ENCODE measurements at places on chromosomes 3 and 15. TPM values are rescaled to one million over a fixed set of nuclear protein-coding genes. Genes with fewer than 3 reads are reported as not detected.

GRCh38 chr3:42031808-42032480 lies 59.2 kb upstream of the TRAK1 start:
- peak; percentile 50 for DNase-seq

- no peak for DNase-seq
These were observed 19.1 kb downstream of the GPR160 start for GRCh38 chr3:170056710-170057454.

IL17RE gene
- total RNA-seq, result 0.18 TPM

GRCh38 chr3:44584646-44585501 lies at the start of gene ZNF660:
TSS of gene ZNF660 (plus strand) at chr3:44584964. CDS start at chr3:44594194, 9,230 bp downstream.
- peak; percentile 94 for DNase-seq

DNA sequence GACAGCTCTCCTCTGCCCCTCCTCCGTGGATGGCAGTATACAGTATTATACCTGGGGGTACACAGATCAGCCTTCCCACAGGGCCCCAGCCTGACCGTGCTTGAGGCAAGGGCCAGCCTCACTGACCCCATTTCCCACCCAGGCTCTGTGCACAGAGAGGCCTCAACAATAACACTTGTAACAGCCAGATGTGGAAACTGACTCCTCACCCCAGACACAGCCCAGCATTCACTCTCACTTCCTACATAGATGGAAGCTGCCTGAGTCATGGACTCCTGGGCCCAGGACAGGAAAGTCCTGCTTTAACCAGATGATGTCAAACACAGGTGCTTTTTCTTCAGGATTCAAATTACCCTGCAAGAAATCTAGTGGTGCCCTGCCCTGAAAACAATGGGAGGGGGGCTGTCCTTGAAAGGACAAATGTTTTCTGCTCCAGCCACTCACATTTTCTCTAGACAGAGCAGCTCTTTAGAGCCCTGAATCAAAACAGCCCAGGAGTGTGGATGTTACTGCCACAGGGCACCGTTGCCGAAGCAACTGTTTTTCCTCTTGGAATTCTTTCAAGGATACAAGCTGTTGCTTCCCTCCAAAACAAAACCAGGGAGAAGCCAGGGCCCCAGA lies 16.4 kb downstream of the CCDC12 start:
- peak; percentile 55 for DNase-seq

DNA sequence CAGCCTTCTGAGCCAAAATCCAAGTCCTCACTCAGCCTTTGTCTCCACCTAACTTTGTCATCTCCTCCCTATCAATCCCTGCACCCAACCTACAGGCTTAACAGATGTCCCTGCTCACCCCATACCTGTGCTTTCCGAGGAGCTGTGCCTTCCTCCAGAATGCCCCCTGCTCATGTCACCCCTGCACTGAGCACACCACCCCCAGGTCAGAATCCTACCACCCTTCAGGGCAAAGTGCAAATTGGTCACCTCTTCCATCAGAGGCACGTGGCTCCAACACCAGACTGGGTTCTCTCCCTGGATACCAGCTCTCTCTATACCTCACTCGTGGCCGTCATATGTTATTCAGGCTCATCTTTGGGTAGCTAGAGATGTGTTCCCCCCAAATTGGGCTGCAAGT lies 29.8 kb downstream of the HOMER2 start:
- DNase-seq, result no peak

GRCh38 chr3:180624714-180625113 lies 22.8 kb downstream of the TTC14 start:
- DNase-seq, result no peak

DNA sequence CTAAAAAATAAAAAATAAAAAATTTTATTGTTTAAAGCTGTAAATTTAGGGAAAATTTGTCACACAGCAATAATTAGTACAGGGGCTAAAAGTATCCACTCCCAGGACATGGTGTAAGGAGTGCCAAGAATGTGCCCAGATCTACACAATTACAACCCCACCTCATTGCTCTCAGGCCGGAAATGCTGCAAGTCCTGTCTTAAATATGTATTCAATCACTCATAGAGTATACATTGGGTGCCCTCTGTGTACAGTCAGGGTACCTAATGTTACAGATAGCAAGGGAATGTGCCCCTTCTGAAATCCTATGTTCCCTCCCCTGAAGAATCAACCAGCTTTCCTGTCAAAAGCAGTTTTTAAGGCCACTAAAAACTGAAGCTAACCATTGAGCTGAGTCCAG lies 106.6 kb downstream of the MECOM start:
- no peak for DNase-seq

- DNase-seq, result peak; percentile 42
These were observed 76.6 kb downstream of the CHCHD6 start for GRCh38 chr3:126780666-126781065.

GPR156 gene
- 6.2 TPM for total RNA-seq

CYP11A1 gene
- 0.54 TPM for total RNA-seq

SEMA3G gene
- 3.3 TPM for total RNA-seq

Data from cerebellum (tissue), 4 donors.